Aorta (tissue), 5 donors: ENCODE measurements at places on chromosomes 3 and 15. TPM values are rescaled to one million over a fixed set of nuclear protein-coding genes. Genes with fewer than 3 reads are reported as not detected.
A peak's percentile ranks its signal among the peaks of the same experiment; 100 is the strongest.

Gene GMNC
- not detected for total RNA-seq

Gene LRTM1
- not detected for total RNA-seq

GRCh38 chr15:35698966-35699575, 153.1 kb upstream of the DPH6 start:
- no peaks in the 10 kb centered on the region for H3K36me3 ChIP-seq
- H3K4me1 ChIP-seq, result peaks cover 4% of the 10 kb centered on the region

- H3K27ac ChIP-seq, result no peak overlapping the region
- no peak overlapping the region for H3K4me3 ChIP-seq
- no peaks in the 10 kb centered on the region for H3K4me1 ChIP-seq
- peak; percentile 55 for DNase-seq
Measured at GRCh38 chr15:65824031-65824743, 32.1 kb upstream of the DENND4A start.

Gene SEMA3G
- 12.5 TPM for total RNA-seq

- H3K4me1 ChIP-seq, result no peaks in the 10 kb centered on the region
- H3K36me3 ChIP-seq, result no peaks in the 10 kb centered on the region
- H3K4me3 ChIP-seq, result no peak overlapping the region
- DNase-seq, result no peak
- H3K27me3 ChIP-seq, result no peaks in the 10 kb centered on the region
Measured at GRCh38 chr15:100832149-100832942, 47.3 kb upstream of the ALDH1A3 start.

- H3K4me3 ChIP-seq, result no peak overlapping the region
- no peak for DNase-seq
- H3K36me3 ChIP-seq, result no peaks in the 10 kb centered on the region
- H3K4me1 ChIP-seq, result no peaks in the 10 kb centered on the region
- no peaks in the 10 kb centered on the region for H3K27me3 ChIP-seq
Measured at GRCh38 chr15:23516866-23517265, 48.6 kb upstream of the MKRN3 start.

Gene FGF12
- 1.2 TPM for total RNA-seq

- DNase-seq, result no peak
- H3K4me3 ChIP-seq, result no peak overlapping the region
- no peak overlapping the region for H3K27ac ChIP-seq
- H3K4me1 ChIP-seq, result no peaks in the 10 kb centered on the region
- no peaks in the 10 kb centered on the region for H3K36me3 ChIP-seq
Measured at GRCh38 chr3:60417576-60417975, 833.7 kb downstream of the FHIT start.

Gene ZBTB20
- 128 TPM for total RNA-seq
